GM18507 (cell line): ENCODE measurements at places on chromosomes 12 and 14.

GRCh38 chr14:59215322-59215721, 26.9 kb downstream of the DAAM1 start:
- DNase-seq, result no peak

- DNase-seq, result peak; percentile 22
Measured at GRCh38 chr12:124036657-124037109, 63.7 kb downstream of the ZNF664 start.

- no peak for DNase-seq
Measured at GRCh38 chr12:108526482-108527165, 11.5 kb downstream of the FICD start.

DNA sequence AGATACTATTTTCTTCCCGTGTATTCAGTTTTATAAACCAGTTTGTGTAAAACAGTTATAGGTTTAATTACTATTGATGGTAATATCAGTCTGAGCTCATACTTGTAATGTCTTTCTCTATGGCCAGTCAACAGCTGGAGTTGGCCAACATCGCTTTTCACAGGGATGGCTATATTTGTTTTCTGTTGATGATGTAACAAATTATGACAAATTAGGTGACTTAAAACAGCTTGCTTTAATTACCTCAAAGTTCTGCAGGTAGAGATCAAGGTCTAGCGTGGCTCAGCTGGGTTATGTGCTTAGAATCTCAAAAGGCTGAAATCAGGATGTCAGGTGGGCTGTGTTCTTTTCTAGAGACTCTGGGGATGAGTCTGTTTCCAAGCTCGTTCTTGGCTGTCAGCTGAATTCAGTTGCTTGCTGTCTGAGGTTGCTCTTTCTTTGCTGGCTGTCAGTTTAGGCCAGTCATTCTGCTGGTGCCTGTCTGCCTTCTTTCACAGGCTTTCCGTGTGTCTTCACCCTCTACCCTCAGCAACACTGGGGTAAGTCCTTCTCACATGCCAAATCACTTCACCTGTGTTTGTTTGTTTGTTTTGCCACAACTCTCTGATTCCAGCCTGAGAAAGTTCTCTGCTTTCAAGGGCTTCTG, 370.2 kb upstream of the E2F7 start:
- no peak for DNase-seq

DNA sequence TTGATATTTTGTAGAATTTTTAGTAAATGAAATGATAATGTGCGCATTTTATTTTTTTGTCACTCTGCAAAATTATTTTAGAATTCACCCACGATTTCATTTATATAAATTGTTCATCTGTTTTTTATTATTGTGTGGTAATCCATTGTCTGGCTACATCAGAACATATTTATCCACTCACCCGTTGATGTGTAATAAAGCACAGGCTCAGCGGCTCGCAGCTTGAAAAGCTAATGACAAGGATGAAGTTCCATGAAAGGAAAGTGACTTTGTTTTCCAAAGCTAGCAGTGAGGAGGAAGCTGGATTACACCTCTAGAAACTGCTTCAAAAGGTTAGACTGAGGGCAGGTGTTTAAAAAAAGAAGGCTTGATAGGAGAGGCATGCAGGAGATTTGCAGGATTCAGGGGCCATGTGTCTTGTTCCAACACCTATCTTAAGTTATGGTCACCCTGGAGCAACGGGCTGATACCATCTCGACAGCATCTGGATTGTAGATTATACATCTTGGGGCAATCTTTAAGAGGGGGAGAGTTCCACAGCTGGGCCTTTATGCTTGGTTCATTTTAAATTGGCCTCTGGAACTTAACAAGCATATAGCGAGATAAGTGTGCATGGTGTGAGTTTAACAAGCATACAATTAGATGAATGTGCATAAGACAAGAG, 194.1 kb downstream of the TMTC3 start:
- no peak for DNase-seq

DNA sequence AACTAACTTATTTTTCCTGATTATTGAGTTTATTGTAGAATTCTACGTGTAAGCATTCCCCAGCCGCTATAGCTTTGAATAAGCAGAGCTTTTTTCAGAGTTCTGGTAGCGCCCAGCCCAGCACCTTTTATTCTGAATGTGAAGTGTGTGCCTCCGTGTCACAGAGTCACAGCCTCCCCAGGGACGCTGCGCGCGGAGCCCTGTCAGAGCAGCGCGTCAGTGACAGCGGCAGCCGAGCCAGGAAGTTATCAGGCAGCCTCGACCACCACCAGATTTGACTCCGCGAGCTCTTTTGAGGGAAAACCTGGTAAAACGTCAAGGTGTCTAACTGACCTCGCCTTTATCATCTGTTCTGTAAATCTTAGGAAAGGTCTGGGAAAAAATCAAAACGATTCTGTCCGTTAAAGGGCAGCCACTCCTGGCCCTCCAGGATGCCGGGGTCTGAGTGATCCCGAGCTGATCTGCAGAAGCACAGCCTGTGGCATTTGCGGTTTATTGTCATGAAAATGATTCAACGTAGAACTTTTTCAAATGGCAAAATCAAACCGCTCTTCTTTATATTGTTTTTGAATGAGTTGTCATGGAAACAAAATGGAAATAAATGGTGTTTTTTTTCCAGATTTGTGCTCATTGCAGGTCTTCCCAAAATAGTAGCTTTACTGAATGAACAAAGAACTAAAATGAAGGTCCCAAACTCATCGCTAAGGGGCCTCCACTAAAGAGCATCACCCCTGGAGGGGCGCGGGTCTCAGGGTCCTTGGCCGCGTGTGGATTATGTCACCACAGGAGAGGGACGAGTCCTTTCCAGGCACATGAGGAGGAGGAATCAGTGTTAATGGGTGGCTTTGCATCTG, 43.1 kb upstream of the MMP17 start:
- no peak for DNase-seq

- no peak for DNase-seq
Measured at GRCh38 chr14:69880044-69880487, 850 bp downstream of the SMOC1 start.

- no peak for DNase-seq
Measured at GRCh38 chr12:81416571-81416970, 338.7 kb downstream of the ACSS3 start.

DNA sequence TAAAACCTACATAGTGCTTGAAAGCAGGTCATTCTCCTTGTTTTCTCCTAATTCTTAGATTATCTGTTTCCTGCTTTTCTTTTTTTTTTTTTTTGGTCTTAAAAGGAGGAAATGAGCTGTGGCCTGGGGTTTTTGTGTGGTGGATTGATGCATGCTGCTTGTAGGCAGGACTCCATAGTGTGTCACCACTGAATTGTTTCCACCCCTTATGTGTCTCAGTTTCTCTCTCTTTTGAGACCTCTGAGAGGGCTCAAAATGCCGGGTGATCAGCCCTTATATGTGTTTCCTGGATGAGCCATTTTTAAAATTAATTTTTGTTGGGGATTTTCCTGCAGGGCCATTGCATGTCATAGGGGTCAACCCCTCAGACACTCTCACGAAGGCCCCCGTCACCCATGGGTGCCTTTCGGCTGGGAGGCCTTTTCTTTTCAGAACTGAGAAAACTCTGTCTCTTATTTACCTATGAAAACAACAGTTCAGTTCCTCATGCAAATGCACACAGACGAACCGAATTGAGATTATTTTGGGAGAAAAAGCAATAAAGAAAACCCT, 32.0 kb upstream of the LRRK2 start:
- DNase-seq, result peak; percentile 32

DNA sequence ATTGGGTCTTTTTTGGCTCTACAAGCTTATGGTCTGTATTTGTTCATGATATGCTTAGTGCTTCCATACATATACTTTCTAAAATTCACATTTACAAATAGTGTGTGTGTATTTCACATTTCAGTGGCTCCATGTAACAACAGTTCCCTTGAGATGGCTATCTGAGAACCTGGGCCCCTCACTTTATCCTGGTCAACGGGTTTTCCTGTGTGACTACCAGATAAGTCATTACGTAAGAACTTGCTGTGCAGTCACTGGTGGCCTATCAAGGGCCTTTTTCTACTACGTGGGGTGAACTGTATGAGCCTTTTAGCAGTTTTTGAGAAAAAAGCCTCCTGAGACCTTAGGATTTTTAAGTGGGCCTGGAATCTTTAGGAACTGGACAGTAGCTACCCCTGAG, 454.1 kb downstream of the PCNX1 start:
- DNase-seq, result no peak

DNA sequence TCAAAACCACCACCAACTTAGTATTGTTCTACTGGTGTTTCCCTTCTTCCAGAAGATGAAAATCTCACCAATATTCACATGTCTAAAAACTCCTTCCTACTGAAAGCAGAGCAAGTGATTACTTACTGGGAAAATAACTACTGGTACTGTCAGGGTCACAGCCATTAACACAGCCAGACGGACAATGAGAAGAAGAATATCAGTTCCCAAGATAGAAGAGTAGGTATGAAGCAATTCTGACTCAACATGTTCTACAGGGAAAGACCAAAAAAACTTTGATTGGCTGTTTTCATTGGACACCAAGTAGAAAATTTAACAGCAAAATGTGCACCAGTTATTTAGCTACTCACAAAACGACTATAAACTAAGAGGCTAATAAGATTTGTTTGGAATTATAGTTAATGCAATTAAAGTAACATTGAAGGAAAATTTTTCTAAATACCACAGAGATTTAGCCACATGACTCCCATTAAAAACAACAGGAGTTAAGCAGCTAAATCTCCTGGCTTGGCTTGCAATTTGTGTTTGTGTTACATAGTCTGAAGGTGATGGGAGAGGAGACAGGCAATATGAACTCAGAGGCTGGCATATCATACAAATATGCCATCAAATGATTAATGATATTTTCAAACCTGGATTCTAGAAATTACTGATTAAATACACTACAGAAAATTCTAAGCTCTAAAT, 9.5 kb downstream of the SLC38A2 start:
- DNase-seq, result no peak

DNA sequence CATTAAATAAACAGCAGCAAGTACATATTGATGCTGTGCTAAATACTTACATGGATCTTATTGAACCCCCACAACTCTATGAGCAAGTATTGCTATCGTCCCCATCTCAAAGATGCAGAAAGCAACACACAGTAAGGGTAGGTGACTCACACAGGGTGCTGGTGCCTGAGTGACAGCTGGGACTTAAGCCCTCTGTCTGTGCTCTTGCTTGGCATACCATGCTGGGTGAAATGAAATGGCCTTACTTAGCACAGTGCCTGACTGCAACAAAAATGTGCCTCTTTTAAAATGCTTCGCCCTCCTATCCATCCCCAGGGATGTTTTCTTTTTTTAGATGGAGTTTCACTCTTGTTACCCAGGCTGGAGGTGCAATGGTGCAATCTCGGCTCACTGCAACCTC, 788 bp downstream of the TEX52 start:
- DNase-seq, result no peak

DNA sequence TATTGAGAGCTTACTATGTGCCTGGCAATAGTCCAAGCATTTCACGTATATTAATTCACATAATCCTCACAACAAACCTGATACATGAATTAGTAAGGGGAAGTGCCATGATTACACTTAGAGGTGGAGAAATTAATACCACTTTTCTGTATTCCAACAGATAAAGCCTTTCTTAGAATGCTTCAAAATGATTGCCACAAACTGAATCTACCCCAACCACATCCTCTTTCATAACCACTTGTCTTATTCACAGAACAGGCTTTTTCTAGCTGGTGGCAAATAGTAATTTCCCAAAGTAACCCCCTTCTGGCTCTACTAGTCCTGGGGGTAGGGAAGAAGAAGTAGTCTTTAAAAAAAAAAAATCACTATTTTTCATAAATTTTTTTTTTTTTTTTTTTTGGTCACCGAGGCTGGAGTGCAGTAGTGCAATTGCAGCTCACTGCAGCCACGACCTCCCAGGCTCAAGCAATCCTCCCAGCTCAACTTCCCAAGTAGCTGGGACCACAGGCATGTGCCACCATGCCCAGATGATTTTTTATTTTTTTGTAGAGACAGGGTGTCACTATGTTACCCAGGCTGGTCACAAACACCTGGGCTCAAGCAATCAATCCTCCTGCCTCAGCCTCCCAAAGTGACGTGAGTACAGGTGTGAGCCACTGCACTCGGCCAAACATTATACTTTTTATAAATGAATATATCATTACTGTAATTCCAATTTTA, 59.0 kb upstream of the ARID2 start:
- no peak for DNase-seq

- DNase-seq, result no peak
Measured at GRCh38 chr12:11771356-11771755, 121.9 kb downstream of the ETV6 start.

GRCh38 chr12:11875414-11875935, 195.3 kb upstream of the BCL2L14 start:
- no peak for DNase-seq

DNA sequence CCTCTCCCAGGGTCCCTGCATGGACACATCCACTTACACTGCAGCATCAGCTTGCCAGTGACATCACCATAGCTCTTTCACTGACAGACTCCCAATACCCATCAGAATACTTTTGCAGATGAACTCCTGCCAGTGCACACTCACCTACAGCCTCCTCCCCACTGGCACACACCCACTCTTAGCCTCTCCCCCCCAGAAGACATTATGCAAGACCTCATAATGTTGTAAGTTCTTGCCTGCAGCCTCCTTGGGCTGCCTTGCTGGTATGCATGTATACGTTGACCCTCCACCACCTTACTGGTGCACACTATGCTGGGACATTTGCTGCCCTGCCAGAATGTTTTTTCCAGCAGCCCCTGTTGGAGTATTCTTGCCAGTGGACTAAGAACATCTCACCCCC, 324.2 kb downstream of the AEBP2 start:
- DNase-seq, result no peak

- no peak for DNase-seq
Measured at GRCh38 chr12:26331136-26331535, 135.8 kb downstream of the SSPN start.

DNA sequence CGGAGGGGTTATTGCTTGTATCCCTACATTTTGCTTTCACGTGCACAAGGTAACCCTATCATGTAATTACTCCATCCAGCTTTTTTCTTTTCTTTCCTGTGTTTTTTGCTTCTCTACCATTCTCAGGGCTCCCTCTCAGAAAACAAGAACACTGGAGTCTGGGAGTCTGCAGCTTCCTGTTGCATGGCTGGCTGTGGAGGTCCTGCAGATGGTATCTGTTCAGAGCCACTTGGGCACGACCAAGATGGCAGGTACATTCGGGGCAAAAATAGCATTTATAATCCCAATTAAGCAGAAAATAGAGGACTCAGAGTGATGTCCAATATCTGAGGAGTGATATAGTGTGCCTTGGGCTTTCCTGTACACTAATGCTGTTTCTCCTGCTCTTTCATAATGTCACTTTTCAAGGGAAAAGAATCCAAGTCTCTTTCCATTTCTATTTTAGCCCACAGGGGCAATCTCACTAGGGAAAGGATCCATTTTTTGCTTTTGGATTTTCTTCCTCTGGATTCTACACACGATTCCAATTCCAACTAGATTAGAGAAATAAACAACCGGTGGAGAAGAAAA, 3.2 kb upstream of the NUMB start:
- DNase-seq, result no peak

GRCh38 chr14:30440961-30441360, 118.0 kb upstream of the G2E3 start:
- DNase-seq, result no peak
